ENCODE measurements at places on chromosomes 12 and 14.

DNA sequence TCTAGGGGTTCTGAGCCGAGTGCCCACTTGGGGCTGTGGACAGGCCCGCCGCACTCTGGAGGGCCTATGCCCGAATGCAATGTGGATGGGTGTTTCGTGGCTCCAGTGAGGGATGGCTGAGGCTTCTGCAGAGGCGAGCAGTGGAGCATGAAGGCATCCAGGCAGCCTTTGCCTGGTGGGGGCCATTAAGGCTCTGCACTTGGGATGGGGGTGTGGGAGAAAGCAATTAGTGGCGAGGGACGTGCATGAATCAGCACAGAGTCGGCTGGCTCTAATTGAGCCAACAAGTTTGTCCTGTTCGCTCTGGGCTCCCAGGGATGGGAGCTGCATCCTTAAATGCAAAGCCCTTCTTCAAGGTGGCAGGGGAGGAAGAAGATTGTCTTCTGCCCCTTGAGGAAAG lies 346.9 kb upstream of the FKBP4 start:
- DNase-seq: no peak

DNA sequence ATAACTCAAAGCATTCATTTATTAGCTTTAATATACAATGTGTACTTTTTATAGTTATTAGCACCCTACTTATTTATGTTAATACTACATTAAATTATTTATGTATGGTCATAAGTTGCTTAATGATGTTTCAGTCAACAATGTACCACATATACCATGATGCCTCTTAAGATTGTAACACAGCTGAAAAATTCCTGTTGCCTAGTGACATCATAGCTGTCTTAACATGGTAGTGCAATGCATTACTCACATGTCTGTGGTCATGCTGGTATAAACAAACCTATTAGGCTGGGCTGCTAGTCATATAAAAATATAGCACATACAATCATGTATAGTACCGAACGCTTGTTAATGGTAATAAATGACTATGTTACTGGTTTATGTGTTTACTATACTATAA lies 120.4 kb downstream of the ANO6 start:
- no peak for DNase-seq

DNA sequence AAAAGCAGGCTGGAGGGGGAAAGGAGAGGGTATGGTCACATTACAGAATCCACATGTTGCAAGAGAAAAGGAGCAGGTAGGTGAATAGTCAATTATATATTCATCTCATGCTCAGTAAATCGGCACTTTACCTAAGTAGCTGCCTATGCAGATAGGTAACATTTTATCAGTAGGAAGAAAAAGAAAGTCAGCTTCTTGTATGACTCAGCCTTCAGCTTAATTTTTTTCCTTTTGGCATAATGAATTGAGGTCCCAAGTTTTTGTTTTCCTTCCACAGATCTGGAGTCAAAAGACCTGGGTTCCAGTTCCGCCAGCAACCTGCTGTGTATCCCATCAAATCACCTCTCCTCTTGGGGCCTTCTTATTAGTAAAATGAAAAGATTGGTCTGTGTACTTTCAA lies 6.0 kb upstream of the ACSM4 start:
- DNase-seq: no peak

- DNase-seq: no peak
Observed at GRCh38 chr12:47223031-47223847, 143.5 kb upstream of the AMIGO2 start.

- no peak for DNase-seq
Observed at GRCh38 chr14:105844047-105844630, 317.8 kb downstream of the TMEM121 start.

GRCh38 chr12:96107236-96107635 lies 71.8 kb upstream of the LTA4H start:
- no peak for DNase-seq

DNA sequence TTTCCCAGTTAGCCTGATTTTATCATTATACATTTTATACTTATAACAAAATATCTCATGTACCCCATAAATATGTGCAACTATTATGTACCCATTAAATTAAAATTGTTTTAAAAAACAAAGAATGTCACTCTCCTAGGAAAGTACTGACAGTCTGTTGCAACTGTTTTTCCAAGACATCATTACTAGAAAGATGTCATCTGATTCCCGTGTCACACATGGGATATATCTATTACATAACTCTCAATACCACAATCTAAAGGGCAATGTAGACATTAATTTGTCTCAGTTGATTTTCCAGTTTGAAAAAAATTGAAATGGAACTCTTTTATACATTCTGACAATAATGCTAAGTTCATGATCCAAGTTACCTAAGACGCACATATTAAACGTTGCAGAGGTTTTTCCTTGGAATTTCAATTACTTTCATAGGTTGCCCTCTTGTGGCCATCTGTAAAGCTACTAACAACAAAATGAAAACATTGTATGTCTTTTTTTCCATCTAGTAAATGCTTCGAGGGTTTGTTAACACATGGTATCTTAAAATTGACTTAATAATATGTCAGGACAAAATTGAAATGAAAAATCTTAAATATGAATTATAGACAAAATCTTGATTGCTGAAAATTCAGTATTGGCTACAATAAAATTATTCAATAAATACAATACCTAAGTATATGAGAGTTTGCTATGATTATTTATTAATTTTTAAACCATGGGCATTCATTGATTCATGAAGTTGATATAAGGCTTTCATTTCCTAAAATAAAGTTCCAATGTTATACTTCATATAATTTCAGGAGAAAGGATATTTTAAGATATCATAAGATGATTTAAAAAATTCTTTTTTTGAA lies 131.6 kb downstream of the PPFIA2 start:
- DNase-seq: no peak

DNA sequence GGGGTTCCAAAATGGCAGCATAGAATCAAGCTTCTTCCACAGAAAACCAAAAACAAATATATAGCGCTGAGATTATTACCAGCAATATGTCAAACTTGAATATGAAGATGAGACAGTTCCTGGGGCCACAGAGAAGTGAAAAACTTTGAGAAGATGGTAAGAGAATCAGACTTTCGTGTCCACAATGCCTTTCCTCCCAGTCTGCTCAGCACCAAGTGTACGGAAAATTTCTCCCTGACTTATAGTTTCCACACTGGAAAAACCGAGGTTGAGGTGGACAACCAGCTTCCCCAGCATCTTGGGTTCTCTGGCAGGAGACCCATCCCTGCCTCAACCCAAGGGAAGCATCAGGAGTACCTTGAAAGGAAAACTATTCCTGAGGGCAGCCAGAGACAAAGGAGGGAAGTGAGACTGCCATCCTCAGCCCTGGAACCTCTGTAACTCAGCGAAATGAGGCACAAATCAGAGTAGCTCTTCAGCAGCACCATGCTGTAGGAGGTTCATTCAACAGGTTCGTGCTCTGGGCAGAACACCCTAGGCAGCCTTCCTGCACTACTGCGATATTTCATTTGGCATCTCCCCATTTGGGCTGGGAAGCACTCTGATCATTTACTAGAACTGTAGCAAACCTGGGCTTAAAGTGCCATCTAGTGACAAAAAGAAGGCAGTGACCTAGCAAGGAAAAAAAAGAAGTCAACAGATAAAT lies 52.4 kb upstream of the CAPRIN2 start:
- DNase-seq: peak; percentile 26

- DNase-seq: no peak
Observed at GRCh38 chr12:3328081-3328480, 162.9 kb upstream of the PRMT8 start.

DNA sequence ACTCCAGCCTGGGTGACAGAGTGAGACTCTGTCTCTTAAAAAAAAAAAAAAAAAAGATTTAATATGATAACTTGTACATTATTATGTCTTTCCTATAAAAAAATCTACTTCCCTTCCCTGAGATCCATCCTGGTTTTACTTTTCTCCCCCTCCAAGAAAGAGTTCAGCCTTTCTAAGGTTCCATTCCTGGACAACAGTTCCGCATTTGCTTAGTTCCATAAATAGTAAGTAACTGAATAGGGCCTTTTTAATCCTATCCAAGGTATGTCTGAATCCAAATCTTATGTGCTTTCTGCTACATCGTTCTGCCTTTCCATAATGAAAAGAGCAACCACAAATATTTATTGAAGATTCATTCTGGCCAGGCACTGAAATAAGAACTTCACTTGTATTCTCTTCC lies 187.8 kb downstream of the DACT1 start:
- DNase-seq: no peak

All from CD4-positive, alpha-beta T cell treated with Interleukin-6 at 100 ng/mL for 8 hours (primary cell).